ENCODE measurements at places on chromosomes 7 and 10. TPM values are rescaled to one million over a fixed set of nuclear protein-coding genes. Genes with fewer than 3 reads are reported as not detected.

ANXA8 gene
- total RNA-seq, result not detected

SFRP4 gene
- 5.3 TPM for total RNA-seq

OR2A12 gene
- total RNA-seq, result not detected

LLCFC1 gene
- not detected for total RNA-seq

CYP2E1 gene
- 3.9 TPM for total RNA-seq

PNLIPRP2 gene
- total RNA-seq, result 455 TPM

DKK1 gene
- not detected for total RNA-seq

ELMO1 gene
- total RNA-seq, result 56.0 TPM

BMPER gene
- total RNA-seq, result 0.33 TPM

ADAM8 gene
- 4.6 TPM for total RNA-seq

TSC22D4 gene
- total RNA-seq, result 16.6 TPM

ANTXRL gene
- not detected for total RNA-seq

CHAT gene
- total RNA-seq, result not detected

ANKRD7 gene
- total RNA-seq, result not detected

ANXA7 gene
- total RNA-seq, result 22.7 TPM

GJD4 gene
- total RNA-seq, result not detected

TRIM50 gene
- total RNA-seq, result 16.2 TPM

VENTX gene
- total RNA-seq, result 0.26 TPM
